ENCODE measurements at places on chromosomes 12 and 14. TPM values are rescaled to one million over a fixed set of nuclear protein-coding genes. Genes with fewer than 3 reads are reported as not detected.

TMEM121 gene
- total RNA-seq: 1.8 TPM

DNA sequence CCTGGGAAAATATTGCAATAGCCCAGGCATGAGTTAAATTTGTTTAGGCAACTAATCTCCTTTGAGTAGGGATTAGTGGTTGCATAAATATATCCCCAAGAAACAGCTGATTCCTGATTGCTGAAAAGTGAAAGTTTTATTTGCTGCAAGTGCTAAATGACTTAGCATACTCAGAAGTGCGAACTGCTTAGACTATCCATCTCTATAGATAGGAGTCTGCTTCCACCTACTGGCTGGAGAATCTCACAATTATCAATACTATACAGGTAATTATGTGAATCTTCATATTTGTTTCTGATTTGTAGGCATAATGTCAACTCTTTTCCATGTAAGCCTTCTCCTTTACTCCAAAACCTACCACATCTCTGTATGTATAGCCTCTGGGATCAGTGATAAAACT lies 12.0 kb upstream of the SLCO1B3 start:
- H3K4me1 ChIP-seq: no peaks in the 10 kb centered on the region
- no peak for DNase-seq
- H3K4me3 ChIP-seq: no peak overlapping the region
- no peaks in the 10 kb centered on the region for H3K36me3 ChIP-seq

- H3K36me3 ChIP-seq: no peaks in the 10 kb centered on the region
- H3K4me3 ChIP-seq: no peak within 1 kb of the TSS
- H3K4me1 ChIP-seq: no peaks in the 10 kb centered on the region
- H3K27me3 ChIP-seq: no peaks in the 10 kb centered on the region
- H3K27ac ChIP-seq: no peak within 1 kb of the TSS
Measured at GRCh38 chr14:94110552-94111181, at the start of gene IFI27. TSS of gene IFI27 (plus strand) at chr14:94110736.

DNA sequence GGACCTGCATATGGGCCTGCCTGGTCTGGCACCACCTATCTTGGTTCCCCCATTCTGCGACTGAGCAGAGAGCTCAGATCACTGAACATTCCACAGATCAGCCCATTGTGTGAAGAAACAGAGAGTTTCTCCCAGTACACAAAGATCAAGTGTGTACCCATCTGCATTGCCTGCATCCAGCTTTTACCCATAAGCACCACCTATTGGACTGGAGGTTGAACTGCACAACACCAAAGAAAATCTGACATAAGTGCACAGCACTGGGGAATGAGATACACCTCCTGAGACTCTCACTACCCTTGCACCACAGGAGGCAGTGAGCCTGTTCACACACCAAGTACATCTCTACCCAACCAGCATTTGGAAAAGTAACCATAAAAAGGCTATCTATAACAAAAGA lies 362.6 kb upstream of the CLEC14A start:
- no peaks in the 10 kb centered on the region for H3K36me3 ChIP-seq
- DNase-seq: no peak

- H3K4me1 ChIP-seq: no peaks in the 10 kb centered on the region
- H3K4me3 ChIP-seq: no peak overlapping the region
- H3K36me3 ChIP-seq: no peaks in the 10 kb centered on the region
- DNase-seq: no peak
- H3K27ac ChIP-seq: no peak overlapping the region
Measured at GRCh38 chr12:19689226-19689625, 249.9 kb downstream of the AEBP2 start.

DNA sequence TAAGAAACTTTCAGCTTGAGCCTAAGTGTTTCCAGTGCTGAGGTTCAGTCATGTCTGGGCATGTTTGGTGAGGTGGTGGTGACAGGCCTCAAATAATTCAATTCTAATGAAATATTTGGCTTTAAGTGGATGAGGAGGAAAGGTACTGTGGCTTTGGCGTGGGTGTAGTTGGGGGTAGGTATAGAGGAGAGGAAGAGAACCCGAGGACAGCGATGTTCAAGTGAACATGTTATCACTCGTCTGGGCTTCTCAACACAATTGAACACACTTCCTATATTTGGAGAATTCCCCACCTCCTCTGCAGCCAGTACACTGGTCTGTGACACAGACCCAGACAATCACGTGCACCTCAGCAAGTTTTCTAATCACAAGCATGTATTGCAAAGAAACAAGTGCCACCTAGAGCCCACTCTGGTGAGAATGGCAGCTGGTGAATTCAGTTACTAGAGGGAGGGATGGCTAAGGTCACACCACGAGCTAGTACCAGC lies 53.0 kb downstream of the IFNG-AS1 start:
- no peak overlapping the region for H3K4me3 ChIP-seq
- H3K4me1 ChIP-seq: no peaks in the 10 kb centered on the region
- H3K27me3 ChIP-seq: no peaks in the 10 kb centered on the region
- no peak overlapping the region for H3K27ac ChIP-seq
- H3K36me3 ChIP-seq: no peaks in the 10 kb centered on the region

DNA sequence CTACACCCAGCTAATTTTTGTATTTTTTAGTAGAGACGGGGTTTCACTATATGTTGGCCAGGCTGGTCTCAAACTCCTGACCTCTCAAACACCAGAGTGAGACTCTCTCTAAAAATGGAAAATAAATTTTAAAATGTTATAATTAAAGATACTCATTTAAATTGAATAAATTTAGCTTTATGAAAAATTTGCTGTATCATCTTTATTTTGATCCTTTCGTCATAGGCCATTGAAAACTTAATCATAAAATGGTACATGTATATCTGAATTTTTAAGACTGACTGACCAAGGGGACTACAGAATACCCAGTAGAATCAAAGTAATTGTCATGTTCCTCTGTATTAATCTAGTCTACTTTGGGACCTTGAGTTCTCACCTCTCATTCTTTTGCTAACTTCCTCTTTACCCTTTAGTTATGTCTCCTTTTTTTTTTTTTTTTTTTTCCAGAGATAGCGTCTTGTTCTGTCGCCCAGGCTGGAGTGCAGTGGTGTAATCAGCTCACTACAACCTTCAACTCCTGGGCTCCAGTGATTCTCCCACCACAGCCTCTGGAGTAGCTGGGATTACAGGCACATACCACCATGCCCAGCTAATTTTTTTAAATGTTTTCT lies 9.5 kb downstream of the RAB5B start:
- H3K36me3 ChIP-seq: peaks cover 43% of the 10 kb centered on the region
- H3K4me1 ChIP-seq: no peaks in the 10 kb centered on the region
- DNase-seq: no peak
- no peak overlapping the region for H3K27ac ChIP-seq

DNA sequence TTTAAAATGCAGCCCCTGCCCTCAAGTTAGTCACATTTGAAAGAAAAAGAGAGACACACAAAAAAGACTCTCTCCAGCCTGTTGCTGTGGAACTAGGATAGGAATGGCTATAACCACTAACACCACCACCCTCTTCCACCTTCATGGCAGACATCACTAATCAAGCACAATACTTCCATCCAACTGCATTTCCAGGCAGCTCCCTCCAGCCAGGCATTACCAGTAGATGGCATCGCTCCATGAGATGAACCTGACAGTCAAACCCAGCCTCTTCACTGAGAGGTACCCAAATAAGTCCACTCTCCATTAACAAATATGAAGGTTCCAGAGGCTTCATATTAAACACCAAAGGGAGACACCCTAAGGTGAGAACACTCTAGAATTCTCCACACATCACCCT lies 24.4 kb downstream of the SLC8B1 start:
- H3K4me3 ChIP-seq: no peak overlapping the region
- no peaks in the 10 kb centered on the region for H3K4me1 ChIP-seq
- DNase-seq: no peak
- no peak overlapping the region for H3K27ac ChIP-seq
- H3K36me3 ChIP-seq: peaks cover 73% of the 10 kb centered on the region

- peaks cover 24% of the 10 kb centered on the region for H3K36me3 ChIP-seq
- DNase-seq: peak; percentile 21
- no peaks in the 10 kb centered on the region for H3K4me1 ChIP-seq
- H3K27me3 ChIP-seq: no peaks in the 10 kb centered on the region
Measured at GRCh38 chr14:45222485-45223262, 30.3 kb downstream of the MIS18BP1 start.

DNA sequence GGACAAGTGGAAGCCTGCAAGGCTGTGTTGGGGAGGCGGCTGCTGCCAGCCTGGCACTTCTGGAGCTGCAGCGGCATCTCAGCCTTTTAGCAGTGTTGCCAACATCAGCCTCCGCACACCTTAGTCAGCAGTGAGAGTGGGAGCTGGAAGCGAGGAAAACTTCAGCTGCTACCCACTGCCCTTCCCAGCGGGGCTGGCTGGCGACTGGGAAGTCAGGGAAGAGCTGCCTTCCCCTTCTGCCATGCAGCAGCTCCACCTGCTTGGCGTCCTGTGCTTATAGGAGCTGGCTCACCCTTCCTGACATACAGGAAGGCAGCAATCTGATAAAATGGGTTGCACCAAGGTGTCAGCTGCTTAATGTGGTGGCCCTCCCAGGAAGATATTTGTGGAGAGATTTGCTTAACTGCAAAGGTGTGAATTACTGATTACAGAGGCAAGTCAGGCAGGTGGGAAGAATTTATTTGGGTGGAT lies 15.4 kb upstream of the PLEKHG3 start:
- no peaks in the 10 kb centered on the region for H3K36me3 ChIP-seq
- DNase-seq: no peak
- H3K27me3 ChIP-seq: no peaks in the 10 kb centered on the region

- H3K27me3 ChIP-seq: no peaks in the 10 kb centered on the region
- no peak overlapping the region for H3K27ac ChIP-seq
- no peaks in the 10 kb centered on the region for H3K36me3 ChIP-seq
- DNase-seq: no peak
- no peak overlapping the region for H3K4me3 ChIP-seq
Measured at GRCh38 chr14:87205811-87206210, 787.2 kb downstream of the GALC start.

- H3K27ac ChIP-seq: no peak overlapping the region
- H3K36me3 ChIP-seq: no peaks in the 10 kb centered on the region
- no peak overlapping the region for H3K4me3 ChIP-seq
Measured at GRCh38 chr12:65632131-65632855, 192.0 kb upstream of the HMGA2 start.

DNA sequence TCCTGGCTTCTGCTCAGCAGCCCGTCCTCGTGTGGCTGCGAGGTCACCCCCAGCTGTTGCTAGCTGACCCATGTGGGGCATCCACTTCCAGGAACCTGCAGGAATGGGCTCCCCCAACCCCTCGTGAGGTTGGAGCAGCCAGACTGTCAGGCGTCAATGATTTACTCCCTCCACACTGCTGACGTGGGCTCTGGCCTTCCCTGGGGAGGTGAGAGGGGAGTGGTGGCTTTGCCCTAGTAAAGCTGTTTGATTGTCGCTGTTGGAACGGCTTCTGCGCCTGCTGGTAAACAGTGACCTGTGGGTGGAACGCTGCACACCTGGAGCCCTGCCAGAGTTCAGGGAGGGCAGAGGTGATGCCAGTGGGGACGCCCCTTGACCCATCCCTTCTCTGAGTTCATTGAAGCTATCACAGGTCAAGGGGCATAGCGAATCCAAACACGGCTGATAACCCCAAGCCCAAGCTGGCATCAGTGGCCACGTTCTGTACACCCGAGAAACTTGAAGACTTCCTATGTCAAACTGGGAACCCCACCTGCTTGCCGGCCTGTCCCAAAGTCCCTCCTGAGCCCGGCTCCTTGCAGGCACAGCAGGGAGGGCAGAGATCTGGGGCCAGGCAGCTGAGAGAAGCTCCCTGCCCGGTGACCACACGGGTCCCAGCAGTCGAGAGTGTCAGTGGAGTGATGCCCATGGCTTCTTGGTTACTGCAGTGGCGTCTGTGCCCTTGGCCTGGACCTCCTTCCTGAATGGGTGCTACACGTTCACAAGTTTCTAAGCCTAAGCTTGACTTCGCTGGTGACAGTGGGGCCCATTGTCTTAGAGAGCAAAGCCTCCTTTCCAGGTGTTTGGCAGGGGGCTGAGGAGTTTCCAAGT lies 2.7 kb downstream of the ASPG start:
- no peak for DNase-seq
- peaks cover 5% of the 10 kb centered on the region for H3K4me1 ChIP-seq
- H3K27ac ChIP-seq: no peak overlapping the region
- no peaks in the 10 kb centered on the region for H3K27me3 ChIP-seq

DNA sequence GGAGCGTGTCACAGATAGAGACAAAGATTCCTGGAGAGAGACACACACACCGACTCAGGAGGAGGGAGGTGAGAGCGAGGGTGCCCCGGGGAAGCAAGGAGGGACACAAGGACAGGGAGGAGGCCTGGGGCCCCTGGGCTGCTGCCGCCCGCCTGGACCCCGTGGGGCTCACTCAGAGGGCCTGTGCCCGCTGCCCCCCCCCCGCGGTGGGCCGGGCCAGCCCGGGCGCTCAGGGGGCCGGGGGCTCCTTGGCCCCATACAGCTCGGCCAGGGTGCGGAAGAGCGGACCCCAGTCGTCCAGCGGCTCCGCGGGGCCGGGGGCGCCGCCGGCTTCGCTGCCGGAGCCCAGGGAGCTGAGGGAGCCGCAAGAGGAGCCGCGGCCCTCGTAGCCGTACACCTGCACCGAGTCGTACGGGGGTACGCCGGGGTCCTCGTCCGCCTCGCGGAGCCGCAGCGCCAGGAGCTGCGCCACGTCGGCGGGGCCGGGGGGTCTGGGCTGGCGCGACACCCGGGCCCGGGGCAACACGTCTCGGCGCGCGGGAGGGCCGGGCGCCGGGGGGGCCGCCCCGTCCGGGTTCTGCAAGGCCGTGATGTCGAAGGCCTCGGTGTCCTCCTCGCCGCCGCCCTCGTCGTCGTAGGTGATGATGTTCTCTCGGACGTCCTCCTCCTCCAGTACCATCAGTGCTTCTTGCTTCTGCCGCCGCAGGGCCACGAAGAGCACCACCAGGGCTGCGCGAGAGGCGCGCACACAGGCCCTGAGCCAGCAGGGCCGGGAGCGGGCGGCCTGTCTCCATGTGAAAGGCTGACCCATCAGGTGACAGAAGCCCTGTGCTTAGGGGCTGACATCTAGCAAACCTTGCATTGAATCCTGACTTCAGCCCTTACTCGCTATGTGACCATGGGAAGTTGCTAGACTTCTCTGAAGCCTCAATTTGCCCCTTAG lies 6.0 kb downstream of the PSMB11 start:
- no peaks in the 10 kb centered on the region for H3K4me1 ChIP-seq
- no peaks in the 10 kb centered on the region for H3K36me3 ChIP-seq
- H3K4me3 ChIP-seq: no peak overlapping the region
- no peak for DNase-seq
- H3K27ac ChIP-seq: no peak overlapping the region
- H3K27me3 ChIP-seq: no peaks in the 10 kb centered on the region

GRCh38 chr14:24834956-24835355 lies 201.0 kb upstream of the GZMB start:
- H3K4me1 ChIP-seq: no peaks in the 10 kb centered on the region
- DNase-seq: no peak
- H3K36me3 ChIP-seq: no peaks in the 10 kb centered on the region
- H3K27me3 ChIP-seq: peaks cover 3% of the 10 kb centered on the region
- no peak overlapping the region for H3K4me3 ChIP-seq
- no peak overlapping the region for H3K27ac ChIP-seq

DNA sequence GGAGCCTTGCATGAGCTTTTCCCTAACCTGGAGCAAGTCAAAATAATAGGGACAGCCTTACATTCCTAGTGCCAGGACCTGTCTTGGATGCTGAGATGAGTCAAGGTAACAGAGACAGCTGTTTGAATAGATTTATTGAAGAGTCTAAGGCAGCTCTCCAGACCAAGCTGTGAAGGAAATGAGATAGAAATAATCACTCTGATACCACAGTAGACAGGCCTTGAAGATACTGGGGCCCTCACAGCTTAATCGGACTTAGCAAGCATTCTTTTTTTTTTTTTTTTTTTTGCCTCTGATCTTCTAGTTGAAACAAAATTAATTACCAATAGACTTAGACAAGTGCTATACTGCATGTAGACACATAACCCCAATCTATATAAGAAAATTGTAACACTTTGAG lies 3.1 kb upstream of the RNASE9 start:
- peaks cover 5% of the 10 kb centered on the region for H3K27me3 ChIP-seq
- no peak overlapping the region for H3K4me3 ChIP-seq
- no peak for DNase-seq
- H3K36me3 ChIP-seq: no peaks in the 10 kb centered on the region
- no peaks in the 10 kb centered on the region for H3K4me1 ChIP-seq

ADAMTS20 gene
- total RNA-seq: not detected
